Sciatic nerve (tissue), 2 donors: ENCODE measurements at places on chromosomes 7 and 10.

DNA sequence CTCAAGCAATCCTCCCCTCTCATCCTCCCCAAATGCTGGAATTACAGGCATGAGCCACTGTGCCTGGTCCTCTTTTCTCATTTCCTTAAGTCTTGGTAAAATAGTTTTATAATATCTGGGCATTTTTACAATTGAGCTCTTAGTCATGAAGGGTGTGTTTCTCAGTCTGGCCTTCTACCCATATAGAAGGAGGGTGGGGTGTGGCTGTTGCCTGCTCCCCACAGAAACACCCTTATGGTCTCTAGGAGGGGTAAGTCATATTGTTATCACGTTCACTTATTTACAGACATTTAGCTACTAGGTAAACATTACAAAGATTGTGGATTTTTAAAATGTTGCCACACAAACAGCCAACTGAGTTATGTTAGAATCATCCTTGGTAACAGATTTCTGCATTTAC, 6.7 kb upstream of the OTUD1 start:
- DNase-seq = no peak

DNA sequence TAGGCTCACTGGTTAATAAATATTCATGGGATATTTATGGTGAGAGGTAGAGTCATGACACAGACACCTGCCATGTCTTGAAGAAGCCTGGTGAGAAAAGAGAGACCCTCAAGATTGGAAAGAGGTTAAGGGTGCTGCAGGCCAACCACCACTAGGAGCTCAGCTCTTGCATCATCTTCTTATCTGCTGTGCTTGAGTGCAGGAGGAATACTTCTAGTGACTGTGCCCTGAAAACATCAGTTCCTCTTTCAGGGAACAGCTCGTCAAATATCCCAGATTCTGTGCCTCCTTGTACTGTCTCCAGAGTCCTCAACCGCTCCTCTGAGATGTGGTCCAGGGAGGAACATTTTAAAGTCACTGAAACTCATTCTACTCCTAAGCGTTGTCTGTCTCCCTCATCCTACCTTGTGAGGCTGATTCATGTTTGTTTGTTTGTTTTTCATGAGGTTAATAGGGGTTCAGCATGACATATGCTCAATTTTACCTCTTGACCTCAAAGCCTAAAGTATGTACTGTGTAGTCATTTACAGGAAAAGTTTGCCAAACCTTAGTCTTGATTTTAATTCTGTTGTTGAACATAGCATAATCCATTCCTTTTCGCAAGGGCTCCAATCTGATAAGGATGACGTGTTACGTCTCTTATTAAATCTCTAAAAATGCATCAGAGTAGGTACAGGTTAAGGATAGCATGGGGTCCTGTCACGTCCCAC, 293.1 kb downstream of the C7orf25 start:
- no peak for DNase-seq

- no peak for DNase-seq
Measured at GRCh38 chr10:72847681-72848080, 45.9 kb upstream of the OIT3 start.

DNA sequence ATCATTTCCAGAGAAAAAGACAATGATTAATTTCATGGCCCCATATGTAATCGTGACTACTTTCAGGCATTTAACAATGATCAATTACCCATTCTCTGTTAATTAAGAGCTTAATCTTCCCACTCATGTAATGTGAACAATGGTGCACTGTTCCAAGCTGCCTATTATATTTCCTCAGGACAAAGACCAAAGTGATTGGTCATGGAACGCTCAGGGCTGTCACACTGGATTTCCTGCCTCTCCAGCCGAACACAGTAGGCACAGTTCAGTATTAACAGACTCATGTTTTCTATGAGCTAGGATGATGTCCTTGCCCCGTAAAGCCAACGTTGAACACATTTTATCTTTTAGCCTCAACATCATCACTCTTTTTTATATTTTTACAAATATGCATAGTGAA, 142.7 kb upstream of the FZD8 start:
- no peak for DNase-seq

- no peak for DNase-seq
Measured at GRCh38 chr10:118916777-118917176, 112.7 kb upstream of the NANOS1 start.

- DNase-seq = no peak
Measured at GRCh38 chr7:6218329-6218728, 54.1 kb downstream of the CYTH3 start.

DNA sequence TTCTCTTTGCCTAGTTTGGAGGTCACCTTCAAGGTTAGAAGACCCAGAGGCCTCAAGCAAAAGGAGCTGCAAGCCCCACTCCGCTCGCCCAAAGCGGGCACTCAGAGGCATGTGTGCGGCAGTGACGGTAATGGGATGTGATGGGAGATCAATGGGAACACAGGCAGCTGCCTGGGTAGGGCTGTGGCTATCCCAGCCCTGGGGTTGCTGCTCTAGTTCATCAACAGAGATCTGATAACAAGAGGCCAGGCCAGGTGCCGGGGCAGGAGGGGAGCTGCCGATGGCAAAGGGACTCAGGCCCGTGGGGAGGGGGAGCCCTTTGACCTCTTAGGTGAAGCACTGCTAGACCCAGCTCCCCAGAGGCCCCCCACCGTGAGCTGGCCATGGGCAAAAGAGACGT, 52.0 kb upstream of the GNA12 start:
- no peak for DNase-seq
